Calu3 (cell line): ENCODE measurements at places on chromosomes 1 and 21.

DNA sequence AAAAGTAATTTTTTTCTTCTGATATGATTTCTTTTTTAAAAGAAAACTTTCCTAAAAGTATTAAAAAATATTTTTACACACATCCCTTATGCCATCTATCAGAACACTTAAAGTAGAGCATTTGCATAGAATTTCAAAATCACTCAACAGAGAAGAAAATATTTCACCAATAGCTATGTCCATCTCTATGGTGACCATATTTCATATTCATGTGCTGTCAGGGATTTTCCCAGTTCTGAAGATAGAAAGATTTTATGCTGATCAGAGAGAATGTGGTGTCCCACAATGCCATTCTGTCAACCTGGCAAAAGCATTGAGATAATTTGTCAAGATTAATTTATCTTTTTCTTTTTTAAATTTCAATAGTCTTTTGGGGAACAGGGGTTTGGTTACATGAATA is 87.0 kb downstream of the C4BPA start:
- no peak for DNase-seq

- DNase-seq: no peak
Observed at GRCh38 chr1:201781437-201781836, 47.5 kb upstream of the IPO9 start.

DNA sequence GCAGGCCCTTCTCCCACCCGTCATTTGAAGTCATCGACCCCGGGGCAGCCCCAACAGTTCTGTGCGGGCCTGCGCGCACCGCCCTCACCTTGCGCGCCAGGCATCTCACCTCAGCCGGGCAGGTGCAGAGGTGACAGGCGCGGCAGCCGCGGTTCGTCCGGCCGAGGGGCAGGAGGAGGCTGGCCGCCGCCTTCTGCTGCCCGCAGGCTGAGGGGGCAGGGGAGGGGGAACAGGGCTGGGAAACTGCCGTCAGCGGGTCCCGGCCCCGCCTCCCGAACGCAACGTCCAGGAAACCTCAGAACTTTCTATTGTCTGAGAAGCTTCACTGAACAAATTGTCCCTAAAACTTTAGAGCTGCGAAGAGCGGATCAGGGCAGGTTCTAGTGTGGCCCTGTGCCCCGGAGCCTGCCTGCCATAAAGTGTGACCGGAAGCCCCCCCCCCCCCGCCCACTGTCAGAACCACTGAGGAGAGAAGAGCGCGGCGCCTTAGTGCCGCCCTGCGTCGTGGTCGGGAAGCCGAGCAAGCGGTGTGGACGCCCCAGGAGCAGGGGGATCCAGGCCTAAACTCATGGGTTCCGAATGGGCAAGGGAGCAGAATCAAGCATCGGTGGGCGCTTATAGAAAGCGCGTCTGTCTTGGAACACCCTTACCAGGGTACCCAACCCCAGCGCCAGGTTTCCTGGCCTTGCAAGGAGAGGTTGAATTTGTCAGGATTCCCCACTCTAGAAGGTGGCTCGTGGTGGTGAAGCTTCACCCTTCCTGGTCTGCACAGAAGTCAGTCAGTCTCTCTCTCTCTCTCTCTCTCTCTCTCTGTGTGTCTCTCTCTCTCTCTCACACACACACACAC is 13.3 kb upstream of the TBX15 start:
- DNase-seq: peak; percentile 35

- DNase-seq: no peak
Observed at GRCh38 chr1:241600496-241600901, 39.7 kb downstream of the CHML start.

DNA sequence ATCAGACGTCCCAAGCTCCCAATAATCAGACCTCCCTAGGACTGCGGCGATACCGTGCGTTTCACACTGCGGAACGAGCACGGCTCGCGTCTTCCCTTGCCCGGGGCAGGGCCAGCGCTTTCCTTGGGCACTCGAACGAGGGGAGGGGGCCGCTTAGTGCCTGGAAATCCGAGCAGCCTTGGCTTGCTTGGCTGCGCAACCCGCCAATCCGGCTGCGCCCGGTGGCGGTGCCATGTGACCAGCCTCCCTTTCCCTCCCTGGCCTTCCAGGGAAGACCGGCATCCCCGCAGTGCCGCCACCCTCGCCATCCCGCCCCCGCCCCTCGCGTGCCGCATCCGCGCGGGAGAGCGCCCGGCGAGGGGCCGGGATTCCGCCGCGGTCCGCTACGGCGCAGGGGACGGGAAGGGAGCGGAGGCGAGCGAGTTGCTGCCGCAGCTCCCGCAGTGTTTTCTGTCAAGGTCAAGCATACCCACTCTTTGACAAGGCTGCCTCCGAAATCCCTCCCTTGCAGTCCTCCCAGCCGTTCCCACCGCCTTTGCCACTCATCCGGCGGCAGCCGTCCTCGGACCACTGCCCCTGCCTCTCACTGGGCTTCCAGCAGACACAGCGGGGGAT is 8.3 kb upstream of the RNF19B start:
- DNase-seq: peak; percentile 67

GRCh38 chr1:236702791-236703394 is 16.6 kb downstream of the ACTN2 start:
- no peak for DNase-seq

DNA sequence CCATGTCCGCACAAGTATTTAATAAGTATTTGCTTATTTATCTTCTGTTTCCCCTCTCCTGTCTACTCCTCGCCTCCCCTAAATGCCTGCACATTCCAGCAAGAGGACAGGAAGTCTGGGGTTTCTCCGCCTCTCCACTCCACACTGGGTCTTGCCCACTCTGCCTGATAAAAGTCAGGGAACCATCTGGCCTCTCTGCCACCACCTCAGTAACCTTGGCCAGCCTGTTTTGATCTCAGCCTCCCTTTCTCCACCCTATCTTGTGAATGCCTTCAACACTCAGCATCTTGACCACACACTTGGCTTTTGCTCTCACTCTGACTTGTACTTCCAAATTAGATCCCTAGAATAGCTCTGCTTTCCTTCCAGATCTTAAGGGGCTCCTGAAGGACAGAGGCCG is 165.3 kb upstream of the UBE2U start:
- DNase-seq: no peak

DNA sequence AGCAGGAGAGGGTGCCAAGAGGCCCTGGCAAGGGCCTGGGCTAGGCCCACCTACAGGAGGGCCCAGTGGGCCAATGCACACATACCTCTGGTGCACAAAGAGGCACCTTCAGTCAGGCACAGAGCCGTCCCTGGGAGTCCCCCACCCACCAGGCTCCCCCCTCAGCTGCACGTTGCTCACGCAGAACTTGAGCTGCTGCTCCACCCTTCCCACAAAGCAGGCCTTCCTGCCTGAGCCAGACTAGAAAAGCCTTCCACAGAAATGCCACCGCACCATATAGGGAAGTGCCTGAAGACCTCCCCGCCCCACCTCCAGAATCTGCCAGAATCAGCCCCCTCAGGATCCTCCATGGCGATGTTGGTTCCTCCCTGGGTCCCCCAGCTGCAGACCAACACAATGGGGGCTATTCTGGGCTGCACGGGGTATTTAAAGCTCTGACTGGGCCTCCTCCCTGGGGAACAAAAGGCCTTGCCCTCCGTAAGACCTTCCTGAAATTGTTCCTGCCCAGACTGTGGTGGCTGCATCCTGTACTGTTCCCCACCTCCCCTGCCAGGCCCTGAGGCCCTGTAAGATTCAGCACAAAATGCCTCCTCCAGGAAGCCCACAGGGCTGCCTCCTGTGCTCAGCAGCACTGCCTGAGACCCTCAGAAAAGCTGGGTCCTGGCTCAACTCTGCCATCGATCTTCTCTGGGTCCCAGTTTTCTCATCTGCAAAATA is 27.2 kb downstream of the HSPG2 start:
- DNase-seq: no peak

GRCh38 chr1:97350662-97351061 is 570.2 kb downstream of the DPYD start:
- DNase-seq: no peak

GRCh38 chr1:185104083-185104482 is 52.7 kb downstream of the TRMT1L start:
- DNase-seq: no peak

DNA sequence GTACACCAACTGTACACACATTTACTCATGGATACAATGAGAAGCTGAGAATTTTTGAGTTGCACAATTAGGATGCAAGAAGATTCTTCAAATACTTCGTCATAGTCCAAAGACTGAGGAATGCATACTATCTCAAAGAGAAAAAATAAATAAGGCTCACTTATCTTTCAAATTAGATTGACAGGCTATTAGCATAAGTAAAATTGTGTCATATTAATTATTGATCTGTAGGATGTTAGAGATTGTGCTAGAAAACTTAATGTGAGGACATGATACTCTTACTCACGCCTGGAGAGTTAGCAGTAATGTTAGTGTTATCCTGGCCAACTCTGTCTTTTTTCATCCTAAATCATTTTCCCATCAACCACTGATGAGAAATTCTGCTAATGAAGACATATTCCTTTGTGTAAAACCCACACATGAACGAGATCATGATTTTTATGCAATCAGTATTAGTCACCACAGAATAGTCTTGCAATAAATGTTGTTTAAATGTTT is 659.0 kb downstream of the LTN1 start:
- no peak for DNase-seq

- no peak for DNase-seq
Observed at GRCh38 chr1:53558739-53559315, 99.6 kb downstream of the DMRTB1 start.

DNA sequence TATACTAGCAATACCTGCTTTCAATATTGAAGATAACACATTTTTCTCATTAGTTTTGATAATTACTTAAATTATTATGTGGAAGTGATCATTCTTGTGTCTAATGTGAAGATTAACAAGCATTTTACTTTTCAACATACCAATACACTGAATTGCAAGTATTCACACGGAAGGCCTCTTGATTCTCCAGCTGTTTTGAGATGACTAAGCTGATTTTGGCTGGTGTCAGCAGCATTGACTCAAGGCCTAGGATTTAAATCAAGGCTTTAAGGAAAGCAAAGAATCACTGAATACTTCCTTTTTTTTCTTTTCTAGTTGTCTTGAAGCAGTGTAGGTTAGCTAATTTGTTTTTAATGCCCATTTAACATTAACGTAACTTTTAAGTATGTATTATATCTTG is 373.7 kb downstream of the SRGAP2C start:
- no peak for DNase-seq

- no peak for DNase-seq
Observed at GRCh38 chr1:208174731-208175507, 69.3 kb downstream of the PLXNA2 start.

DNA sequence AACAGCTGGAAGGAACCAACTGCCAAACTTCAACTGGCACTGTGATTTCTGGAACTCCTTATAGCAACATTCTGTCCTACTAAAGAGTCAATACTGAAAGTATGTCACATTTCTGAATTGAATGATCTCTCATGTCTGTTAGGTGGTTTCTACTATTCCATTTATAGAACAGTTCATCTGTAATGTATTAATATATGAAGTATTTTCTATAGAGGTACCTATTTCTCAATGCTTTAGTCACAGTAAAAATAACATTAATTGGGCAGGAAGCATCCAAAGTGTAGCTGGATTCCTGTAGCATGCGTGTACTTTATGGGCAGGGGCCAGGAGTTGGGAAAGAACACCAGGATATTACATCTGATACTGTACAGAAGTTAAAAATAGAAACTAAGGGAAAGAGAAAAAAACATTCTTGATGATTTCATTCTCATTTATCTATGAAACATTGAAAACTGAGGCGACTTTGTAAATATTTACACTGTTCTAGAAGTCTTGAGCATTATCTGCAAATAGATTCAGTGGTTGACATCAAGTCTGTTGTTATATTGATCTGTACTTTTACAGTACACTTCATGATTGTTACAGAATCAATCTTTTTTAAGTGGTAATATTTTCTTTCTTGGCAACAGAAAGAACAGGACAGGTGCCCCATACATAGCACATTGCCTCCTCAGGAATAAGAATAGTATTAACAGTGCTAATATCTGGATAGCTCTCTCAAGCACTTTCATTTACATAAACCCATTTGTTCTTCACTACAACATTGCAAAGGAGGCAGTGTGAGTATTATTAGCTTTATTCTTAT is 6.2 kb upstream of the ZNF281 start:
- DNase-seq: peak; percentile 75
